ENCODE measurements at places on chromosomes 12 and 14.

DNA sequence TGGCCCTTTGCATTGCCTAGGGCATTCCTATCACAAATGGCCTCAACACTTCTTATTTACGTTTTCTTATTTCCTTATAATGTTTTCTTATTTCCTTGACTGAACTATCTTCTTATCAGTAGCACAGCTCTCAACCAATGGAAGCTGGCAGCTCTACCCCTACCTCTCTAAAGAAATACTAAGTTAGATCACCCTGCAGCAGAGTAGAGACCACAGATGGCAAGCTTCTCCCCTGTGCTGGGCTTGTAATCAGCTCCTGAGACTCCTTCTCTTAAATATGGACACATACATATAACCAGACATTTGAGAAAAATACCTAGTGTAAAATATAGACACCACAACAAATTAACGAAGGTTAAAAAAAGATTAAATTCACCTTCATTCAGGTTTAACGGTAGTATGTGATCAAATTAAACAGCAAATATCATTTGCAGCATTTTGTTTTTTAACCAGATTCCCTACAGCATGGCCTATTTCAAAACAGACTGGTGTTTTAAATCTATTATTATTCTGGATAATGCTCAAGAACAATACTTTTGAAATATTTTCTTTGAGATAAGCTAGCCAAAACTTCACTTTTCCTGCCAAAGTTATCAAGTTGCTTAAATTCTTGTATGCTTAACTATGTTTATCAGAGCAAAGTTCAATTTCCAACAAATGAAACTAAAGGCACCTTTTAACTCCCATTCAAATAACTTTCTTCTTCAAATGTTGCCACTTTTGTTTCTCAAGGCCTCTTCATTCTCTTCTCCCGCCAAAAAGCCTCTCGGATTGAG, 54.3 kb downstream of the SLC41A2 start:
- DNase-seq, result no peak

- no peak for DNase-seq
These were observed 54.1 kb upstream of the DDX11 start for GRCh38 chr12:31019561-31019960.

DNA sequence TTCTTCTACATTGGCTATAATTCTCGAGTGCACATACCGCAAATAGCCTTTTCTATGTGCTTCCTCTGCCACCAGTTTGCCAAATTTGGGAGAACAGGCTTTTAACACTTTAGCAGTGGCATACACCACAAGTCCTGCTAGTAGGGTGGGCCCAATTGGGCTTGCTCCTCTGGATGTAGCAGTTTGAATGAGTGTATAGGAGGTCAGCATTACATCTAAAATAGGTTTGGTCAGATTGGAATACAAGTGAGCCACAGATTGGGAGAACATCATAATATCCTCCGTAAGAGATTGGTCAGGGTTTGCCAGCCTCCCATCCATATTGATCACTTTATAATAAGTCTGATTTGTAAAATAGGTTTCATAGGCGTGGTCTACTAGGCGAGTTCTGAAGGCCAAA, 902 bp downstream of the ABCD2 start:
- no peak for DNase-seq

DNA sequence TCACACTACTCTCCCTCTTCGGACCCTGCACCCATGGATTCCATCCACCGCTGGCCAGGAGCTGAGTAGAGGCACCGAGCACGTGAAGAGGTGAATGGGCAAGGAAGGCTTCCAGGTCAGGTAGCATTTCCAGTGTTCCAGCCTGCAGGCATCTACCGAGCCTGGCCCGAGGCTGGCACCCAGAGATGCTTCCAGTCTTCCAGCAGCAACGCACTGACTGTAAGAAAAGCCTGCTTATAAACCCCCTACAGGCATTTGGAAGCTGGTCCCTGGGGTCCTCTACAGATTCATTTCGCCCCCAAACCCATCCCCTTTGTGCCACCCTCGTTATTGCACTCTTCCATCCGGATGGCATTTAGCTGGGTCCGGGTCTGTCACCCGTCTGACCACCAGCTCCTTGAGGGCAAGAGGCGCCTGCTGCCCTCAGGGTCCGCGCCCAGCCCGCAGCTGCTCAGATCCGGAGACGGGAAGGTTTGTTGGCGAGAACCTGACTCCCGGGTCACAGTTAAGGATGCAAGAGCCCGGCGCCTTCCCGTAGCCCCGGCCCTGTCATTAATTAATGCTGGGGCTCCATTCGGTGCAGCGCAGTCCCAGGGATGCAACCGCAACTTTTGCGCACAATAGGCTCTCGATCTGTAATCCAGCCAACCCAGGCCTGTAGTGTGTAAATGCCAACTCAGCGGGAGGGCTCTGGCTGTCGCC, 614 bp upstream of the MARK3 start:
- no peak for DNase-seq

- DNase-seq, result no peak
These were observed 7.3 kb upstream of the IFI27L2 start for GRCh38 chr14:94136575-94137331.

DNA sequence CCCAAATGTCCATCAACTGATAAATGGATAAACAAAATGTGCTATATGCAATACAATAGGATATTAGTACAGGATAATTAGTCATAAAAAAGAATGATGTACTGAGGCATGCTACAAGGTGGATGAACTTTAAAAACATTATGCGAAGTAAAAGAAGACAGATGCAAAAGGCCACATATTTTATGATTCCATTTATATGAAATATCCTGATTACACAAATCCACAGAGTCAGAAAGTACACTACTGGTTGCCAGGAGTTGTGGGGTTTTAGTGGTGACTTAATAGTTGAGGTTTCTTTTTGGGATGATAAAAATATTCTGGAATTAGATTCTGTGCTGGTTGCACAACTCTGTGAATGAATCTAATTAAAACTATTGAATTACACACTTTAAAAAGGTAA, 12.6 kb downstream of the TRIM9 start:
- DNase-seq, result no peak

GRCh38 chr14:99880651-99881420, 87.6 kb downstream of the EML1 start:
- DNase-seq, result no peak

DNA sequence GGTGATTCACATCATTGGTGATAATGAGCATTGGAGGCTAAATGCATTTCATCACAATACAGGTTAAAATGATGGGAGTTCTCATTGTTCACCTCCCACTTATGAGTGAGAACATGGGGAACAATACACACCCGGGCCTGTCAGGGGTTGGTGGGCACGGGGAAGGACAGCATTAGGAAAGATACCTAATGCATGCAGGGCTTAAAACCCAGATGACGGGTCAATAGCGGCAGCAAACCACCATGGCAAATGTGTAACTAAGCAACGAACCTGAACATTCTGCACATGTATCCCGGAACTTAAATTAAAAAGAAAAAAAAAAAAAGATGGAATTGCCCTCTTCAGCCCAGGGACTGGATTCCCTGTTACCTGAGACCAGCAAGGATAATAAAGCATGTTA, 2.3 kb upstream of the LUM start:
- DNase-seq, result no peak

- DNase-seq, result no peak
These were observed 1.5 kb upstream of the EP400 start for GRCh38 chr12:131948166-131948712.

- no peak for DNase-seq
These were observed 12.8 kb upstream of the ZDHHC22 start for GRCh38 chr14:77154421-77154820.

GRCh38 chr12:99649551-99649950, 2.0 kb downstream of the GARIN6 start:
- DNase-seq, result no peak

DNA sequence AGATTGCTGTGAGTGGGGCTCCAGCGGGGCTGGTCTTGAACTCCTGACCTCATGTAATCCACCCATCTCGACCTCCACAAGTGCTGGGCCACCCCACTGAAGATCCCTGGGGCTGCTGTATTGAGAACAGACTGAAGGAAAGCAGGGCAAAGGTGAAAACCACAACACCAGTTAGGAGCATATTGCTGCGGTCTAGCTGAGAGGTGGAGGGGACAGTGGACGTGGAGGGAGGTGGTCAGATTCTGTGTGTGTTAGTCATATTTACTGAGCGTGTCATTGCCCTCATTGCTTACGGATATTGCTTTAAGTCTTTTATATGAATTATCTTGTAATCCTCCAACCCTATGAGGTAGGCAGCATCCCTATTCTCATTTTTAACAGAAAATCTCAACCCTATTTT, 69.0 kb upstream of the OVCH1 start:
- no peak for DNase-seq

- DNase-seq, result no peak
These were observed 2.5 kb downstream of the DUSP6 start for GRCh38 chr12:89349814-89350213.

- DNase-seq, result no peak
These were observed 21.3 kb upstream of the EIF2B2 start for GRCh38 chr14:74981462-74981782.

DNA sequence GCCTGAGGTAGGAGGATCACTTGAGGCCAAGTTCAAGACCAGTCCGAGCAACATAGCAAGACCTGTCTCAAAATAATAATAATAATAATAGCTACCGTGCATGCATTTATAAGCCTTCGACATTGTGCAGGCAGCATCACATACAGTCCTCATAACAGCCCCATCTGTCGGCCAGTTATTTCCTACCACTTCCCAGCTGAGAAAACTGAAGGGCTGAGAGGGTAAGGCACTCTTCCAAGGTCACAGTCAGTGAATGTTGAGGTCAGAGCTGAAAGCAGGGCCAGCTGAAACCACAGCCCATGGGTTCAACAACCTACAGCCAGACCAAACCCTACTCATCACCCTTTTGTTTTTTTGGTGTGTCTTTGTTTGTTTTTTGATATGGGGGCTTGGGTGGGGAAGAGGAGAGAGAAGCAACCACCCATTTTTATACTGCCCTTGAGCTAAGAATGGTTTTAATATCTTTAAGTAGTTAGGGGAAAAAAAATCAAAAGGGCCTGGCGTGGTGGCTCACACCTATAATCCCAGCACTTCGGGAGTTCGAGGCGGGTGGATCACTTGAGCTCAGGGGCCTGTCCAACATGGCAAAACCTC, 16.8 kb upstream of the ITPK1 start:
- DNase-seq, result no peak

GRCh38 chr12:96988919-96989318, 81.9 kb downstream of the NEDD1 start:
- no peak for DNase-seq

GRCh38 chr12:4960030-4960429, 50.3 kb downstream of the KCNA1 start:
- no peak for DNase-seq

DNA sequence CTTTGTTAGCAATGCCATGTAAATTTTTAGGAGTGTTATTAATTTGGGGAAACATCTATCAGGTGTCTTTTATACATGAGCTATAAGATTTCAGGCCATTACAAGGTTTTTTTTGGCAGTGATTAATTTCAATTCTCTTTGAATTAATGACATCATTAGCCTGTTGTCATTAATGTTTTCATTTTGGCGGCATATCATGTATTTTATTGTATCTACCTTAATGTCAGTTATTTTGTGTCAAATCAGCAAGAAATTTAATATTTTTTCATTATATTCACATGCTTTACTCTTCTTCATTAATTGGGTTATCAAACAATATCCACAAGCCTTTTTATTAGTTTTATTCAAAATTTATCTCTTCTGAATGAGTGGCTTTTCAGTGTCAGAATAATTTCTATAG, 153.0 kb upstream of the CAND1 start:
- DNase-seq, result no peak

GRCh38 chr12:857611-858010, 91.9 kb downstream of the RAD52 start:
- DNase-seq, result no peak

DNA sequence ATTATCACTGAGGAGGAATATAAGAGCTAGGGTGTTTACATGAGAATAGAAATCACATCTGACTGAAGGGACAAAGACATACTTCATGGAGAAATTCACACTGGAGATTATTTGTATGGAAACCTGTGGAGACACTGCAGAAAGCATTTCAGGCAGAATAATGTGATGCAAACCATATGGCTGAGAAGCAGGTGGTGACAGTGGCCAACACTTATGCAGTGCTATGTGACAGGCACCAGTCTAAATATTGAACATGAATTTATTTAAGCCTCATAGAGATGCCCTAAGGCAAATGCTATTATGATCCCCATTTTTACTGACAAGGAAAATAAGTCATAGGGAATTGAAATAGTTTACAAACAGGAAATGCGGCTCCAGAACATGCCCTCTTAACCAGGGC, 16.2 kb downstream of the ALG10B start:
- DNase-seq, result no peak

DNA sequence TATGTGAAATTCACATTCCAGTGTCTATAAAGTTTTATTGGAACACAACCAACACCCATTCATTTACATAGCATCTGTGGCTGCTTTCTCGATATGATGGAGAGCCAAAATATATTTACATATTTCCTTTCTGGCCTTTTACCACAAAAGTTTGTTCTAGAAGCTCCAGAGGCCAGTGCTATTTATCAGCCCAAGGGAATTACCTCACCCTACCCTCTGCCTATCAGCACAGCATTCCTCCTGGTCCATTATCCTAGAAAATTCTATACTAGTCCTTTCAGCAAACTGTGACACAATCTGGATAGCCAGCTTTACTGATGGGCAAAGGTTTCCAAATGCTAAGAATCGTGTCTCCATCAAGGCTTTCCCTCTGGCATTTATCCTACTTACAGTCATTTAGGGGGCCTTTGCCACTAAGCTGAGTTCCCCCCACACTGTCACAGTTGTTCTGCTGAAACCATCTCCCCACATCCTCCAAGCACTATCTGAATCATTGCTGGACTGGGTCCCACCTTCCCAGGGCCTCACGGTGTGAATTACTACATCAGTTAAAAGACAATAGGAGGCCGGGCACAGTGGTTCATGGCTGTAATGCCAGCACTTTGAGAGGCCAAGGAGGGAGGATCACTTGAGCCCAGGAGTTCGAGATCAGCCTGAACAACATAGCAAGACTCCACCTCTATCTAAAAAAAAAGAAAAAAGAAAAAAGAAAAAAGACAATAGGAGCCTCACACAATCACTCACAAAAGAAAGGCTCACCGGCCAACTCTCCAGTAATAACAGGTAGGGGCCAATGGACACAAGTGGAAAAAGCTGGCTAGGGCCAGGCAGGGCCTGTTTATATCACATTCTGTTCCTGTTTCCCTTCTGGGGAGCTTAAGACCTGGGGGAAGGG, 12.1 kb downstream of the SYNE3 start:
- no peak for DNase-seq

GRCh38 chr12:8911606-8912268, 2.6 kb upstream of the PHC1 start:
- DNase-seq, result no peak

DNA sequence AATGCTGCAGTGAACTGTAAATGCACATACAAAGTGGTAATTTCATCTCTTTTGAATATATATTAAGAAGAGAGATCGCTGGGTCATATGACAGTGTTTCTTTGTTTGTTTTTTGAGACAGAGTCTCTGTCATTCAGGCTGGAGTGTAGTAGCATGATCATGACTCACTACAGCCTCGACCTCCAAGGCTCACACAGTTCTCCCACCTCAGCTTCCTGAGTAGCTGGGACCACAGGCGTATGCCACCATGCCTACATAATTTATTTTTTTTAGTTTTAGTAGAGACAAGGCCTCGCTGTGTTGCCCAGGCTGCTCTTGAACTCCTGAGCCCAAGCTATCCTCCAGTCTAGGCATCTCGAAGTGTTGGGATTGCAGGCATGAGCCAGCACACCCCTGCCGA, 62.4 kb upstream of the ACSS3 start:
- no peak for DNase-seq

- no peak for DNase-seq
These were observed 56.9 kb downstream of the FOS start for GRCh38 chr14:75335571-75335970.
